ENCODE measurements at places on chromosomes 7 and 10.

- no peak for DNase-seq
These were observed 19.6 kb upstream of the SEPTIN7 start for GRCh38 chr7:35781200-35781701.

DNA sequence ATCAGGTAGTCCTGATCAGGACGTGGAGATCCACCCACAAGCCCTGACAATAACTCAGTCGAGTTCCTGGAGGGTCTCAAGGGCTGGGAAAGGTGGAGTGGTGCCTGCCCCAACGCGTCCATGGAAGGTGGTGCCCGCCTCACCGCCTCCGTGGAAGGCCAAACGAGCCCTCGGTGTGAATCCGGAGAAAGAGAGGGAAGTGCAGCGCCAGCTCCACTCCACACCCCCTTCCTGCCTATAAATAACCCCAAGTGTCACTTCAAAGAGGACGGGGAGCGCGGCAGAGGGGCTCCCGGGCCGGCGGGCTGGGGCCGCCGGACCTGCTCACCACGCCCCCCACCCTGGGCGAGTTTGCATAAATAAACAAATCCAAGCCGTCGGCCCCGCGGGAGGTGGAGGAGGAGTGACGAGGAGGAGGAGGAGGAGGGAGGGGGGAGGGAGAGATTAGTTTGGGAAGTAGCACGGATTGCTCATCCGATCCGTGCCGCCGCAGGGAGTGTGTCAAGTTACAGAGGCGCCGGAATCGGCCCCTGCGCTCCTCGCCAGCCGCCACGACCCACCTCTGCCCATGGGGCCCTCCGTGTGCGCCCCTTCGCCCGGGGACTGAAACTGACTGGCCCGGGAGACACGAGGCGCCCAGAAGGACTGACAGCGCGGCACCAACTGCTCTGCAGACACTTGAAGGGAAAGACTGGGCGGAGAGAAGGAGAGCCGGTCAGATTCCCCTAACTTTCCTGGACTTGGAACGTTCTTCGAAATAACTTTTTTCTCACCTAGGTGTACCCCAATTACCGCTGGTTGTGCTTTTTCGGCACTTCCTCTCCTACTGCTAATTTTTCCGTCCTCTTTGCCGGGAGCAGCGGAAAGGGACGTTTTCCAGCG, at the start of gene COL13A1:
Gene COL13A1 (plus strand): TSS at position 473 of the 882 bp plus-strand sequence. CDS start 518 bp downstream, outside the sequence.
- DNase-seq, result peak; percentile 12

- DNase-seq, result no peak
These were observed 370.5 kb upstream of the NPVF start for GRCh38 chr7:25598765-25599164.

DNA sequence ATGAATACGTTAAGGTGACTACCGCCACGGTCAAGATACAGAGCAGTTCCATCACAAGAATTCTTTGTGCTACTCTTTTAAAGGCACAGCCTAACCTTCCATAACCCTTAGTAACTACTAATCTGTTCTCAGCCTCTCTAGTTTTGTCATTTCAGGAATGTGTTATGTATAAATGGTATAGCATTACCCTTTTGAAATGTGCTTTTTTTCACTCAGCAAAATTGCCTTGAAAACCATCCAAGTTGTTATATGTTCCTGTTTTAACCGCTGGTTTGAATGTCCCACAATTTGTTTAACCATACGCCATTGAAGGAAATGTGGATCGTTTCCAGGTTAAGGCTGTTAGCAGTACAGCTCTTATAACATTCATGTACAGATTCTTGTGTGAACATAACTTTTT, 32.0 kb downstream of the WAC start:
- DNase-seq, result no peak

- no peak for DNase-seq
These were observed 83.7 kb upstream of the CCDC71L start for GRCh38 chr7:106744563-106745091.

DNA sequence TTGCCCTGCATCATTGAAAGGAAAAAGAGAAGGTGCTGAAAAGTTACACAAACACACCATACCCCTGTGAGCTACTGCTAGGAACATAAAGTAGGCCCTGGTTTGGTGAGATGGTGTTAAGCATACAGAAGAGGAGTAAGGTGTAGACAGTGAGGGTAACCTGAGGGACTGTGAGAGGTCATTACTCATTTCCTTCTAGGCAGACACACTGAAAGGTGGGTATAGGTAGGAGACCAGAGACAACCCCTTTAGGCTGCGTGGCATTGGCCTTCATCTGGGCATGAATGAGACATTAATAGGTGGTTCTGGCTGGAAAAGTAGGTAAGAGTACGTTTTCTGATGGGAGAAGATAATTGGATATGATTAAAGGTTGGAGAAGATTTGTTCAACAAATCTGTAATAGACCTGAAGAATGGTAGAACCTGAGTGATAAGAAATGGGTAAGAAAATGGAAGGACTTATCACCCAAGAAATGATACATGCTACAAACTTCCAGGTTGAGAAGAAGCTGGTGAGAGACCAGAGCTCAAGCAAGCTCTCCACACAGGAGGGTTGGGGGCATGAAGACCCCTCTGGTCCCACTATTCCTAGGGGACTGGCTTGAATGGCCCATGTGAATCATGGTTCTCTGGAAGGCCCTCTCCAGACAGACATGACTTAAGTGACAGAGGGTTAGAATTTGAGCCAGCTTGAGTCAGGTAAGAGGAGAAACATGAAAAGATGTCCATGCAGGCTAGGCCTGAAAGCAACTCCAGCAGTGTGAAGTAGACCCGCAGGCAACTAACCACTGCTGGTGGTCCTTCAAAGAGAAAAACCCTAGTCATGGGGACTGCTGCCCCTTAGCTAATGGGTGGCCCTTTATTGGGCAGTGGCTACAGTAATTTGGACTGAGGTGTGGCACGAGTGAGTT, 3.8 kb downstream of the COMTD1 start:
- no peak for DNase-seq

GRCh38 chr7:37363536-37364491, 84.8 kb downstream of the ELMO1 start:
- no peak for DNase-seq

- DNase-seq, result no peak
These were observed 11.4 kb upstream of the SCART1 start for GRCh38 chr10:133442191-133442966.

DNA sequence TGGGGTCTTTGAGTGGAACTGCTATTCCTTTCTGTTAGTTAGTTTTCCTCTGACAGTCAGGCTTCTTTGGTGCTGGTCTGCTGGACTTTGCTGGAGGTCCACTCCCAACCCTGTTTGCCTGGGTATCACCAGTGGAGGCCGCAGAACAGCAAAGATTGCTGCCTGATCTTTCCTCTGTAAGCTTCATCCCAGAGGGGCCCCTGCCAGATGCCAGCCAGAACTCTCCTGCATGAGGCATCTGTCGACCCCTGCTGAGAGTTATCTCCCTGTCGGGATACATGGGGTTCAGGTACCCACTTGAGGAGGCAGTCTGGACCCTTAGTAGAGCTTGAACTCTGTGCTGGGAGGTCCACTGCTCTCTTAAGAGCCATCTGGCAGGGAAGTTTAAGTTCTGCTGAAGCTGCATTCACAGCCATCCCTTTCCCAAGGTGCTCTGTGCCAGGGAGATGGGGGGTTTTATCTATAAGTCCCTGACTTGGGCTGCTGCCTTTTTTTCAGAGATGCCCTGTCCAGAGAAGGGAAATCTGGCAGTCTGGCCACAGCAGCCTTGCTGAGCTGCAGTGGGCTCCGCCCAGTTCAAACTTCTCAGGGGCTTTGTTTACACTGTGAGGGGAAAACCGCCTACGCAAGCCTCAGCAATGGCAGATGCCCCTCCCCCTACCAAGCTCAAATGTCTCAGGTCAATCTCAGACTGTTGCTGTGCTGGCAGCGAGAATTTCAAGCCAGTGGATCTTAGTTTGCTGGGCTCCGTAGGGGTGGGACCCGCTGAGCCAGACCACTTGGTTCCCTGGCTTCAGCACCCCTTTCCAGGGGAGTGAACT, 89.7 kb upstream of the CDK6 start:
- no peak for DNase-seq

DNA sequence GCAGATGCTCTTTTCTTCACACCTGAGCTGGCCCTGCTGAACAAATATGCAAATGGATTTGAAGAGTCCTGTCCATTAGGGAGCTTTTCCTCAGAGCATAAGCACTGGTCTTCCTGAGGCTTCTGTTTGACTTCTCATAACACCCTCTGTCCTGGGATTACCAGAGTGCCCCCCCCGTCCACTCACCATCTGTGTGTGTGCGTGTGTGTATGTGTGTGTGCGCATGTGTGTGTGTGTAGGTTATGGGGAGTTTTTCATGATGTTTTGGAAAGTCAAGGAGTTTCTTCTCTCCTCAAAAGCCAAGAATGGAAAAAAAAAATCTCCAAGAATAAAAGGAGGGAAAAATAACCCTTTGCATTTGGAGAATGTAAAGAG, 57.7 kb upstream of the COMTD1 start:
- no peak for DNase-seq

DNA sequence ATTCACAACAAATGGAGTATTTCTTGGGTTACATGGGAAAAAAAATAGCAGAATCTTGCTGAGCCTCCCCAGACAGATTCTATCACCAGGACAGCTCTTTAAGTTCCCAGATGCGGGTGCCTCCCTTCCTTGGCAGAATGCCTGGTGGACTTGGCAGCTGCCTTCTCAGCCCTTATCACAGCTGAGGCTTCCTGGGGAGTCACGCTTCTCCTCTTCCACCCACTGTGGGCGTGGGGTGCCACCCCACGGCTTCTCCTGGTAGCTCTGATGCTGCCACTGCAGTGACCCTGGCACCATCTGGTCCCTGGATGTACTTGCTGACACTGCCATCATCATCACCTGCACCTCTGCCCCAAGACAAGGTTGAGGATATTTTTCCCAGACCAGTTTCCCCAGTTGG, 16.2 kb upstream of the NME8 start:
- DNase-seq, result peak; percentile 95

DNA sequence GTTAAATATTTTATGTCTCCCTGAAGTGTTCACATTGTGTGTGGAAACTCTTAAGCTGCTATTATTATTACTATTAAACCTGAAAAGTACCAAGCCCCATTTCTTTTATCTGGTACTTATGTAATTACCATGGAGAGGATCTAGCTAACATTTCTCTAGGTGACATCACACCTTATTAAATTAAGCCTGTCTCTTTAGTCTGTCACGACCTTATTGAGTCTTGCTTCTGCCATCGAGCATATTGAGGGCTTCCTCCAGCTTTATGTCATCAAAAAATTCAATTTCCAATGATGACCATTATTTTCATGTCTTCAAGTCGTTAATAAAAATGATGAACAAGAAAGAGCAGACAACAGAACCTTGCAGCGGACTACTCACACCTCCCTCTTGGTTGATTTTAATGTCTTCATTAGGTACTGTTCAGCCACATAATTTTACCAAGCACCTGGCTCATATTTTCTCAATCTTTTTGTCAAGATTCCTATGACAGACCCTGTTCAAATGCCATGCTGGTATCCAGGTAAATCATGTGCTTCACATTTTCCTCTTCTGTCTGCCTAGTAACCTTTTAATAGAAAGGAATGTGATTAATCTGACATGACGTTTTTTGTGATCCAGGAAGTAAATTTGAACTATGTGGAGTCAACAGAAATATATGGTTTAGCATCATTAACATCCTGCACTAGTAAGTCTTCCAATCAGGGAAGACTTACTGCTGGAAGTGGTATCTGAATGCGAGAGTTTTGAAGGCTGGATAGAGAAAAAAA, 556.7 kb downstream of the SORCS3 start:
- DNase-seq, result no peak

- DNase-seq, result no peak
These were observed 37.7 kb upstream of the CXCL12 start for GRCh38 chr10:44422570-44423101.

GRCh38 chr10:112649006-112649821, 202.2 kb downstream of the VTI1A start:
- no peak for DNase-seq

DNA sequence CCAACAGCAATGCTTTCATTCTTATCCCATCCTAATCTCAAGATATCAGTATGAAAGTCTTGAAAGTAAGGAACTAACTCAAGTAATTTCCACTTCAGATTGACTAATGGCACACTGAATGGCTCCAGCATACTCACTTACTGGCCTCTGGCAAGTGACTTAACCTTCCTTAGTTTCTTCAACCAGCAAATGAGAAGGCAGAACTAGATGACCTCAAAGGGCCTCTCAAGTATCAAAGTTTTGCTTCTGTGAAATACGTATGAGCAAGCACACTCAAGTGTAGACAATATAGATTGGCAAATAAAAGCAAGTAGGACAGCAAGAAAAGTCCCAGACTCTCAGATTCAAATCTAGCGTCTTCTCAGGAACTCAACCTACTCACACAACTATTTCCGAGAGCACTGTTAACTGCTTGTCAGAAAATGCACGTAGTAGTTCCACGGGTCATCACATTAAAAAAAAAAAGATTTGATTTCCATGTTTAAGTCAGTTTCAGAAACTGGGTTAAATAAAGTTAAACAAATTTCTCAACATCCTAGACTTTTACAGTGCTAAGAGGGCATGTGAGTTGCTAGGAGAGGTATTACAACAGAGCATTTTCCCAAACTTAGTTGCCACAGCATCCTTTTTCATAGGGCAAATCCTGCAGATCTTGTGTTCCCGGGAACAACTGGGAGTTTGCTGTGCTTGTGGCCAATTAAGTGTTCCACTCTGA, 276.9 kb upstream of the KLF14 start:
- no peak for DNase-seq

DNA sequence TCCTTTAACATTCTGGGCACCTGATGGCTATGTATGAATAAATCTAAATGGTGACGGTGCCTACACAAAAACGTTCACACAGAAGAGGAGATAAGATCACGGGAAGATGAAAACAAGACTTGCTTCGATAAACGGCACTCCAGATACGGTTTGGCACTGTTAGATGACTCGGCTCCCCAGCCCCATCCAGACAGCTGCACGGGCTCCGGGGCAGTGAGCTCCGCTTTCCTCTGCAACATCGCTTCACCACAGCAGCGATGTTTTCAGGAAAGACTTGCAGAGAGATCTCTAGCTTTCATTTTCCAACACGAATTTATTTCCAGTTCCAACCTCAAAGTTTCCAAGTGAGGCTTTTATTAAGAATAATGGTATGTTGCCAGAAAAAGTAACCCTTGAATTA, 132.1 kb downstream of the KLF6 start:
- DNase-seq, result no peak

- no peak for DNase-seq
These were observed 84.6 kb upstream of the CAPZA2 start for GRCh38 chr7:116777651-116778281.

GRCh38 chr10:17888189-17888588, 63.5 kb upstream of the SLC39A12 start:
- DNase-seq, result no peak

DNA sequence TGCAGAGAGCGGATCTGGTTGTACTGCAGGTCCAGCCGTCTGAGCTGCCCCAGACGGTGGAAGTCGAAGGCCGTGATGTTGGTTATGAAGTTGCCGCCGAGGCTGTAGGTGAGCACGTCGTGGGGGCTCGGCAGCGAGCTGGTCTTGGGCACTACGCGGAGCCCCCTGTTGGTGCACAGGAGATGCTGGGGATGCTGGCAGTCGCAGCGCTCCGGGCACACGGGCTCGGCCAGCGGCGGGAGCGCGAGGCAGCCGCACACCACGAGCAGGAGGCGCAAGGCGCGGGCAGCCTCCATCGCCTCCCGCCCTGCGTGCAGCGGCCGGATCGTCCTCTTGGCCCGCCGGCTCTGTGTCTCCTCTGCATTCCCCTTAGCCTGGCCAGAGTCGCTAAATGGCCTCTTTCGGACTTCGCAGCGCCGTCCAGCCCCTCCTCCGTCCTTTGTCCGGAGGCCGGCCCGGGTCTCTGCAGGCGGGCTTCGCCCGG, 337 bp downstream of the TRIL start:
- DNase-seq, result no peak

Data from DMS 273 treated with DMSO at 0.1 percent for 48 hours (cell line).